Central memory CD8-positive, alpha-beta T cell (primary cell): ENCODE measurements at places on chromosomes 1 and 21.

GRCh38 chr1:55546553-55546952, 331.4 kb upstream of the USP24 start:
- no peak for DNase-seq

- DNase-seq: no peak
These were observed 47.5 kb upstream of the PLA2G2C start for GRCh38 chr1:20233866-20234265.

GRCh38 chr21:17768840-17769446, 50.2 kb downstream of the C21orf91 start:
- no peak for DNase-seq

- no peak for DNase-seq
These were observed 74.2 kb upstream of the CXADR start for GRCh38 chr21:17438635-17439034.

DNA sequence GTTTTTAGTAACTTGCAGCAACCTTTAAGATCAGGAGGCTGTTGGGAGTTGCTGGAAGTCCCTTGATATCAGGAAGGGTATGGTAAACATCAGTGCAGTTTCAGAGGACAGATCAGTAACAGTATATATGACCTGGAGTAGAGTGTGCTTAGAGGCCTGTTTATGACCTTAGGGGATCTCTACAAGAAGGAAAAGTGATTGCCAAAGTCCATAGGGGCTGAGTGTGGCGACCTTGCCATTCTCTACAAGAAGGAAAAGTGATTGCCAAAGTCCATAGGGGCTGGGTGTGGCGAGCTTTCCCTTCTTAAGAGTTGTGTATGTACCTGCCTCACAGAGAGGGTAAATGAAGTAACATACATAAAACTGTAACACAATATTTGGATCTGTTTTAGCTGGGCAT, 28.5 kb upstream of the AXDND1 start:
- no peak for DNase-seq

- no peak for DNase-seq
These were observed 44.6 kb downstream of the NIBAN1 start for GRCh38 chr1:184929711-184930202.

DNA sequence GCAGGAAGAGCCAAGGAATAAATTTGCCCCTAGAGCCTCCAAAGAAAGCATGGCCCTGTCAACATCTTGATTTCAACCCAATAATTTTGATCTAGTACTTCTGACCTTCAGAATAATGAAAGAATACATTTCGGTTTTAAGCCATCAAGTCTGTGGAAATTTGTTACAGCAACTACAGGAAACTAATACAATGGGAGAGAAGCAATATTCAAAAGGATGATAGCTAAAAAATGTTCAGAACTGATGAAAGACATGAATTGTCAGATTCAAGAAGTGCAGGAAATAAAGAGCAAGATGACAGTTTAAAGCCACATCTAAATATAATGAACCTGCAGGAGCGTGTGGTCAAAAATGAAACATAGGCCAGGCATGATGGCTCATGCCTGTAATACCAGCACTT, 24.8 kb upstream of the IFFO2 start:
- DNase-seq: no peak

- no peak for DNase-seq
These were observed 130.7 kb downstream of the FAM78B start for GRCh38 chr1:166036092-166036491.

DNA sequence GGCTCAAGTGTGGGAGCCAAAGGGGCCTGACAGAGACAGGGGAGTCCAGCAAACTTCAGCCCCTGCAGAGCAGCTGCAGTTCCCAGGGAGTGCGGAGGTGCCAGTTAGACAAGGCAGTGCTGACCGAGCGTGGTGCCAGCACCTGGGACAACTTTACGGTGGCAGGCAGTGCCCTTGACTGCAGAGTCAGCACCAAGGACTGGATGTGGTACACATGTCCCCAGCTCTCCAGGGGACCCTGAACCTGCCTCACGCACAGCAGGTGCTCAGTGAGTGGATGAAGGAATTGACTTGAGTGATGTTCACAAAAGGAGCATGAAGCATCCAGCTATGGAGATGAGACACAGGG, 296.5 kb downstream of the SIPA1L2 start:
- no peak for DNase-seq

GRCh38 chr1:47616906-47617305, 179.1 kb downstream of the FOXD2 start:
- DNase-seq: no peak

DNA sequence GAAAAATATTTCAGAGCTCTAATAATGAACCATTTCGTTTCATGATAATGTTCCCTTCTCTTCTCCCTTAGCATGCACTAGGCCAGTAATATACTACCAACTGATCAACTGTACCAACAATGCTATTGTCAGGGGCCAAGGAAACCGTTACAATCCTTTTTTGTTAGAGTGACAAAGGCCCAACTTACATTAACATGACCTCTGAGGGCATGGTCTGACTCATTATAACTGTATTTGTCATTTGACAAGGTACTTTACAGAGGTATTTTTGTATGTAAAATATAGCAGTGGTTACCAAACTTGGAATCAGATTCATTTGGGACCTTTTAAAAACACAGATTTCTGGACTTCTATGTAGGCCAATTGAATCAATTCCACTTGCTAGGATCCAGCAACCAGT, 102.6 kb upstream of the RRP15 start:
- no peak for DNase-seq

DNA sequence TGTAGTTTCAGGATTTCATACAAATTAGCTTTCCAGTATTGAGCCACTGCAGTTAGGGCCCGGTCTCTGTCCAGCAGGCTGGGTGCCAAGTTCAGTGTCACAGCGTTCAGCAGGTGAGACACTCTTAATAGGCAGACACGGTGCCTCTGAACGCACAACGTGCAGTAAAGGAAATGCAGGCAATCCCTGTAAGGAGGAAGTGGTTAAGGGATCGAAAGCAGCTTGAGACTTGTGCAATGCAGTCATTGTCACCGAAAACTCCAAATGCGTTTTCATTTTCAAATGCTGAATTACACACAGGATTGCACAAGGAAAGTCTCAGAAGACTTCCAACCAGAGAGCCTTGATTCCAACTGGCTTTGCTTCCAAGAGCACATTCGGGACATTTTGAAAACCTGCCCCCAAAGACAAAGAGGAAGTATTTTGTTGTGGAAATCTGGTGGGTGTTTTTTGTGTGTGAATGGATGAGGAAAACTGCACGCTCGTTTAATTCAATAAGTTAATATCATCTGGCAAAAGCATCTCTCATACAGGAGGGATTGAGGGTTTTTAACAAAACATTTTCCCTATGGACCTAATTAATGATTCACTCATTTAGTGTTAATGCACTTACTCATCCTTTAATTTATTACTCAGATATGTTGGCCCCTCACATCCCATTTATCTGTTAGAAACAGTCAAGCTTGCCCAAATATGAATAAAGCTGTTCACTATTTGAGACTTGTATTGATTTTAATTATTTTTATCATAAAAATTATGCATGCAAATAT, 61.6 kb downstream of the PTGS2 start:
- no peak for DNase-seq

- no peak for DNase-seq
These were observed 493.5 kb downstream of the DPYD start for GRCh38 chr1:97427371-97427770.

DNA sequence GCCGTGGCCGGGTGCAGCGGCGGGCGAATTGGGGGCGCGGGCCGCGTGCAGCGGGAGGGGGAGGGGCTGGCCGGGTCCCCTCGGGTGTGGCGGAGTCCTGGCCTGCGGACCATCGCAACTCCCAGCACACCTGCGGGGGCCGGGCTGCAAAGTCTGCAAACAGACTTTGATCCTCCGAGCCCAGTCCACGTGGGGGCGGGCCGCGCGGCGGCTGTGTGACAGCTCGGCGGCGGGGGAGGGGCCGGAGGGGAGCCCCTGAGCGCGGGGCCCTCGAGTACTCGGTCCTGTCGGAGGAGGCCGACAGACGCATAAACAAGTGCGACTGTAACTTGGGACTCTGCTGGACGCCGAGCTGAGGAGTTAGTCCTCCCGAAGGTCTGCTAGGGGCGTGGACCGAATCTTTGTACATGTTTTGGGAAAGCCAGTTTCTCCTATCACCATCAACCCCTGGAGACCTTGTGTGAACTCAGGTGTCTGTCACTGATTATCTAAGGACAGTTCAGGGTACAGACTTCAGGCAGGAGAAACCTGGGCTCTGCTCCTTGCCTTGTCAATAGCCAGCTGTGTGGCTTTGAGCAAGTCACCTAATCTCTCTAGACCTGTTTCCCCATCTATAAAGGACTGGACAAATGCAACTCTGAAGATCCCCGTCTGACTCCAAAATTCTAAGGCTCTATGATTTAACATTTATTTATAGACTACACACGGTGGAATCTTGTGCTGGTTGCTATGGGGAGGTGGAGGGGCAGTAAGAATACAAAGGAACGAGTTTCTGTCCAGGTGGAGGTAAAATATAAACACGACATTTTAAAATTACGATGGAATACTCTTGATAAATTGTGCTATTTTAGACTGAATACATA, 710 bp upstream of the SLC30A1 start:
- DNase-seq: no peak

- no peak for DNase-seq
These were observed 145.6 kb downstream of the NFIA start for GRCh38 chr1:61227857-61228550.

DNA sequence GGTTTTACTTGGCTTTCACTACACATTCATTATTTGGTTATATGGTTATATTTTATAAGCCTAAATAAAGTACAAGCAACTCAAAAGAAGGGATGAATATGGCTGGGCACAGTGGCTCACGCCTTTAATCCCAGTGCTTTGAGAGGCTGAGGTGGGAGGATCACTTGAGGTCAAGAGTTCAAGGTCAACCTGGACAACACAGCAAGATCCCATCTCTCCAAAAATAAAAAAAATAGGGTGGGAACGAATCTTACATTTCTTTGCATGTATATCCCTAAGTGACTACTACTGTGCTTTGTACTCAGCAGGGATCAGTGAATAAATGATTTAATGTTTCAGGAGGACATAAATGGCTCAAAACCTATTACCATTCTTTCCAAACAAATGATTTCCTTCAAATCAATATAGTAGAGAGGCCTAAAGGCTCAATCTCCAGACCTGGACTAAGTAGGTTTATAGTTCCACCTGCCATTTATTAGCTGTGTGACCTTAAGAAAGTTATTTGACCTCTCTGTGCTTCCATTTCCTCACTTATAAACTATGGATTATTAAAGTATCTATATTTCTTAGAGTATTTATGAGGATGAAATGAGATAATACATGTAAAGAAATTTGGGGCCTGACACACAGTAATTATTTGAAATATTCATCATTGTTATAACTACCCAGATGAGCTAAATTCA, 28.3 kb downstream of the TGFBR3 start:
- no peak for DNase-seq

GRCh38 chr1:66365635-66366034, 168.3 kb upstream of the SGIP1 start:
- no peak for DNase-seq

- DNase-seq: no peak
These were observed 28.3 kb downstream of the GADD45A start for GRCh38 chr1:67713057-67713846.

DNA sequence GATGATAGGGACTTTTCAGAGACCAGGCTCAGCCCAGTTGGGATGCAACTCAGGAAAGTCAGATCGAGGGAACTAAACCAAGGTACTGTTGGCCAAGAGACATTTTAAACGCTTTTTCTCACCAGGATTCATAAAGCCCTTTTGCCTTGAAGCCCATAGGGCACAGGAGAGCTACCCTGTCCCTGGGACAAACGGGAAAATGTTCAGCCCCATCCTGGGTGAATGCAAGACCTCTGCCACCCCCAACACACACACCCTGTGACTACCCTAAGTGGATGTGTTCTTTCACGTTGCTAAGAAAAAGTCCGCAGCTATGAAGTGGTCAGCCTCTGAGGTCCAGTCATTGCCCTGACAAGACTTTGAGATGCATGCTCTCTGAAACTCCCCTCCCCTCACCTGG, 58.4 kb downstream of the ITPKB start:
- no peak for DNase-seq

- no peak for DNase-seq
These were observed 13.2 kb upstream of the MAP1LC3C start for GRCh38 chr1:242011894-242012660.
